Activated naive CD4-positive, alpha-beta T cell treated with anti-CD3 and anti-CD28 coated beads, Interleukin-2, amount 50 U/mL, for 72 hours (primary cell): ENCODE measurements at places on chromosomes 7 and 10. TPM values are rescaled to one million over a fixed set of nuclear protein-coding genes. Genes with fewer than 3 reads are reported as not detected.
A peak's percentile ranks its signal among the peaks of the same experiment; 100 is the strongest.

GRCh38 chr7:5232874-5233273, 42.8 kb downstream of the WIPI2 start:
- no peak for DNase-seq

Gene MUC12
- total RNA-seq = 0.34 TPM

GRCh38 chr7:101878938-101879337, 61.5 kb downstream of the CUX1 start:
- DNase-seq = no peak

GRCh38 chr10:6048281-6049030, 13.7 kb downstream of the IL2RA start:
- DNase-seq = peak; percentile 45

DNA sequence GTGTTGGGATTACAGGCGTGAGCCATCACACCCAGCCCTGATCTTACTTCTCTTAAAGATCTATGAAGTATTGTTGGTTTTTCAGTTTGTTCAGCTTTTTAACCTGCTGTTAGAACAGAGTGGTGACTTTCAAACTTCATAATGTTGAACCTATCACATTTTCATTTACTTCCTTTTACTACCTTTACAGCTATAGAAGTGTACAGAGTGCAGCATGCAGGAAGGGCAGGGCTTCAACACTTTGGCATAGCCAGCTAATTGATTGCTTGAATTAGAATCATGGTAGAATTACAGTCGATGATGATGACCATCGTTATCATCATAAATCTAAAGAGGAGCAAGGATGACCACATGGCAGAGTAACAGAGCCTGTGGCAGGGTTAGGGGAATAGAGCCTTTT, 55.5 kb downstream of the AOAH start:
- no peak for DNase-seq

DNA sequence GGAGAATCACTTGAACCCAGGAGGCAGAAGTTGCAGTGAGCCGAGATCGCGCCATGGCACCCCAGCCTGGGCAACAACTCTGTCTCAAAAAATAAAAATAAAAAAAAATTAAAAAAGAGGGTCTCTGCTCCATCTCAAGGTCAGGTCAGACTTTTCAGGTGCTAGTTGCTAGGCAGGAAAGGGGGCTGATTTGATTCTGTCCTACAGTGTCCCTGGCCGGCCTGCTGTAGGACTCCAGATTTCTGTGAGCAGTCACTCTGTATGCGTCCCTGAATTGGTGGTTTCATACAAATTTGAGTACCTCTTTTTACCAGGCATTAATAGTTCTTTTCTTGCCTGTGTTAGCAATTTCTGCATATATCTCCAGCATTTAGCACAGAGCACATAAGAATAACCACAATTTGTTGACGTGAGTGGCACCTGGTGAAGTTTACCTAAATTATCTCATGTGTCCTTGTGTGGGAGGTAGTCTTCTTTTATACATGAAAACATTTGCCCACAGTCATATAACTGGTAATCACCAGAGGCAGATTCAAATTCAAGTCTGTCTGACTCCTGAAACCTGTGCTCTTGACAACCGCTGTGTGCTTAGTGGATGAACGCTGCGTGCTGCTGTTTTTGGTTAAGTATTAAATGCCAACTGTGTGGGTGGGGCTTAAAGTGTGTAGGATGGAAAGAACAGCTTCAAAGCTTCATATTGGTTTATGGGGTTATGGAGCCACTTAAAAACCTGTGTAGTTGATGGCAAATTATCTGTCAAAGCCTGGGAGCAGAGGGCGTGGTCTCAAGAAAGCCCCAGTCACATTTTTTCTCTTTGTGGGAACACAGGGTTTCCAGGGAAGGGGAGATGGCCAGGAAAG, 3.2 kb upstream of the ZNF775 start:
- DNase-seq = no peak

Gene IGFBP3
- not detected for total RNA-seq

Gene BAMBI
- not detected for total RNA-seq

DNA sequence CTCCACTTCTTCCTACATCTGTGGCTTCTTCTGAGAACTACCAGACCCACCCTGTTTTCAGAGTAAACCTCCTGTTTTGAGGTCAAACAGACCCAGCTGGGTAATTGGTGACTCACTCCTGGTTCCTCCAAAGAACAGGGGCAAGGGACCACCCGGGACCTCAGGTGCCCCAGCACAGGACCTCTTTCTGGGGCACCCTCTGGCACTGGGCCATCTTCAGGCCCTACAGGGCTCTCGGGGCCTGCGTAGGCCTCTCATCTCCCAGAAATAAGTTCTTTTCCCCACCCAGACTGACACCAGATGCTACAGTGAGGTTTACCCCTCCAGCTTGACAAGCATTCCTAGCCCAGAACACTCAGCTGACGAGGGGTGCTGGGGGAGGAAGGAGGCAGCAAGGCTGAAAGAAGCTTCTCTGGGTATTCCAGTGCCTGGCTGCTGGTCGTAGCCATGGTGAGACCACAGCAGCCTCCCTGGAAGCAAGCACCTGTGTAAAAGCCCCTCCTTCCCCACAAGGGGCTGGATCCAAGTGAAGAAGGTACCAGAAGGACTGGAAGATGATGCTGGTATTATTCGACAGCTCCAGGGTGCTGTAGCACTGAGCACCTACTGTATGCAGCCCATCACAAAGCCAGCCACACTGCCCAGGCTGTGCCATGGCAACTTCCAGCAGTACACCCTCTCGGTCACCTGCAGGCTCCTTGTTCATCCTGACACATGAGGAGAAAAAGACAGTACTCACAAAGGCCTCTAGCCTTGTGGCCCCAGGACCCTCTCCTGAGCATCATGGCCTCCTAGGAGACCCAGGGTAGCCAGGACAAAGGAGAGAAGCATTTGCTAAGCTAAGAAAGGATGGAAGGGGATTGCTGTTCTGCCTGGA, 47.4 kb downstream of the ALOX5 start:
- DNase-seq = no peak

DNA sequence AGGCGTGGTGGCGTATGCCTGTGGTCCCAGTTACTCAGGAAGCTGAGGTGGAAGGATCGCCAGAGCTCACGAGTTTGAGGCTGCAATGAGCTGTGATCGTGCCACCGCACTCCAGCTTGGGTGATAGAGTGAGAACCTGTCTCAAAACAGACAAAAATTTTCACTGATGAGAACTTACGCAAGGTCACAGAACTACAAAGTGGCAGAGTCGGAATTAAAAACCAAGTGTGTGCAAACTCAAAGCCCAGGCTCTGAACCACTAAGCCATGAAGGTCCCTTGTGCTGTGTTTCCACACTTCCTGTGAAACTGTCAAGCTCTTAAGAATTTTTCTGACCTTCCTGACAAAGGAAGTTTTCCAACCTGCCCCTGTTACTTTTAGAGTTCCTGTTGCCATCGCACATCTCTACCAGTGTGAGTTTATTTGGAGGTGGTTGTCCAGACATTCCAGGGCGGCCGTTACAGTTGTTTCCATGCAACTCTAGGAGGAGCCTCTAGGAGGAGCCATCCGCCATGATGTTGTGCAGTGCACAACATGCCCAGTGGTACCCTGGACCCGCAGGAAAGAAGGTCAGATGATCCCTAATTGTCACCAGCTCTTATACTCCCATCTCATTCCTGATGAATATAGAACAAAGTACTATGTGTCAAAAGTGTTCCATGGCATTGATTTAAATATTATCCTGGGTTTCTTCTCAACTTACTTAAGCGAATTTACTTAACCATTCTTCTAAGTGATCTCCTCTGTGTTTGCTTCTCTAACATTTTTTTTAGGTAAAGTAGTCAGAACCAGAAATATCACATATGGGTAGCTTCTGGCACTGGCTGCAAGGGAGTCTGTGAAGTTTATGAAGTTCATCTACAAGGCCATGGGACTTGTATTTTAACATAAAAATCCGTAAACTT, 49.0 kb upstream of the LYZL1 start:
- DNase-seq = no peak

Gene METTL27
- total RNA-seq = 0.50 TPM

Gene PRKCQ
- 27.5 TPM for total RNA-seq

DNA sequence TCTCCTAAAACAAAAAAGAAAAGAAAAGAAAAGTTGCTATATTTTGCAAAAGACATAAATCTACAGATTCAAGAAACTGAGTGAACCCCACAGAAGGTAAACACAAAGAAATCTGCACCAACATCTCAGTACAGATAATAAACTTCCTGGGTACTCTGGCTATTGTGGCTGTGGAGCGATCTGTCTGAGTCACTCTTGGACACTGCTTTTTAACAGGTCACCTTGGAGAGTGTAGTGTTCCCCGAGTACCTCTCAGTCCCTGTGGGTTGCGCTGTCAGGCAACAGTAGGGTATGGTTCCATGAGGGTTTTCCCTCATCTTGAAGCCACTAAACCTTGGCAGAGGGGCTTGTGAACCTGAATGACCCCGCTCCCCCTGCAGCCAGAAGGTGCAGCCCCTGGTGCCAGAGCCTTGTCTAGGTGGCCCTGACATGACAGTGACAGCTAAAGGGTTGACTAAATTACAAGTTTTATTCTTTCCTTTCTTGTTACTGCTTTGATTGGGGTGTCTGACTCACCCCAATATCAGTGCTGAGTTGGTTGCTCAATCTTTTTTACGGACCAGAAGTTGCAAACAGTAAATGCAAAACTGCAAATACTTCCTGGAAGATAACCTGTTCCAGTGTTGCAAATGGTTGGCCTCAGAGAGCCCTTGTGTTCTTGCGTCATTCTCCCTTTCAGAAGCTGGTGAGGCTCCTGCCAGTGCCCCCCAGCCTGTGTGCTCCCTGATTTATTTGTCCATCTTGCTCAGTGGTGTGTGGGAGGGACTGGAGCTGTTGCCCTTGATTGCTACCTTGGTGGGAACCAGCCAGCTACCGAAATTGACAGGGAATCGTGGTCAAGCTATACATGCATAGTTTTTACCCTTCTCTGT, 30.6 kb downstream of the POR start:
- DNase-seq = no peak

DNA sequence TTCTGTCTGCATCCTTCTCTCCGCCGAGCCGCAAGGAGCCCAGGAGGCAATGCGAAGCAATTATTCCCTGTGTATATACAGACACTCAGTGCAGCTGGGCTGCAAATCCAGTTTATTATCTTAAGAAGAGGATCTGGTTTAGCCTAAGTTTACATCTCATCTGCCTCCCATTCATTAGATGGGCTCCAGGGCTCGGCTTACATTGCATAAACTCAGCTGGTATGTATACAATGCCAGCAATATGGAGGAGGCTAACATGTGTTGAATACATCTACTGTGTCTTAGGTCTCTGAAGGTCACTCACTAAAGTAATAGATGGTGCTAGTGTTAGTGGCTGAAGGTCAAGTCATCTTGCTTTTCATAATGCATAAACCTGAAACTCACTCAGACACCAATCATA, 996.8 kb downstream of the KCNMA1 start:
- no peak for DNase-seq

Gene VWA2
- not detected for total RNA-seq

- DNase-seq = no peak
These were observed 11.0 kb downstream of the PSD start for GRCh38 chr10:102407425-102408130.

DNA sequence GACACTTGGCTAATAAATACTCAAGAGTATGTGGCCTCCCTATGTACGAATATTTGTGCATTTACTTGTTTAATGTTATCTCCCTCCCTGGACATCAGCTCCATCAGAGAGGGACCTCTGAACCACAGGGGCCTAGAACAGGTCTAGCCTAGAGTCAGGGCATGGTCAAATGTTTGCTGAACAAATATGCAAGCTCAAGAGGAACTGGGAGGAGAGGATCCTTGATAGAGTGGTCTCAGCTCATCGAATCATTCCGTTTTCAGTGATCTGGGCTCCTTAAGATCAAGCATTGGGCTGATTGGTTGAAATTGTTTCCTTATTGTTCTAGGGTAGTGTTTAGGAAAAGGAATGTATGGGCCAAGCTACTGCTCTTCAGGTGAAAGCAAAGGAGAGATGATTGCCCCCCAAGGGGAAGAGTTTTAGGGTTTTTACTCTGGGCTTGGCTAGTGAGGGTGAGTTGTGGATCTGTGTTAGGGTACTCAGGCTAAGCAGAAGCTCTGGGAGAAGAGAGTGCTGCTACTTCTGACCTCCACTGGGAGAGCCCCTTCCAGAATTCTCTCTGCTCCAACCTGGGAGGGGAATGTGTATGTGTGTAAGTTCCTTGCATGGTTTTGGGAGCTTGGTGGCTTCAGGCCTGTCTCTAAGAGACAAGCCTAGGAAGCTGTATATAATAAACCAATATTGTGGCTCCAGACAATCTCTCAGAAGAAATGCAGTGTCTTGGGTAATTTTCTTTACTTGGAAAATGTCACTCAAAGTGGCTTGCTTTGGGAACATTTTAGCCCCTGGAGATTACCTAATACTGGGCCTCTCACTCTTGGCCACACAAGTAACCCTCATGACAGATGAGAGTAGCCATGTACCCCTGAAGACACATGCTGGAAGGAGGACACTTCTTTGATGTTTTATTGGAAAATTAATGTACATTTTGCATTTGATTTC, 110.0 kb downstream of the EMX2 start:
- DNase-seq = no peak

- DNase-seq = no peak
These were observed 1.2 kb downstream of the GATA3 start for GRCh38 chr10:8055420-8056349.

DNA sequence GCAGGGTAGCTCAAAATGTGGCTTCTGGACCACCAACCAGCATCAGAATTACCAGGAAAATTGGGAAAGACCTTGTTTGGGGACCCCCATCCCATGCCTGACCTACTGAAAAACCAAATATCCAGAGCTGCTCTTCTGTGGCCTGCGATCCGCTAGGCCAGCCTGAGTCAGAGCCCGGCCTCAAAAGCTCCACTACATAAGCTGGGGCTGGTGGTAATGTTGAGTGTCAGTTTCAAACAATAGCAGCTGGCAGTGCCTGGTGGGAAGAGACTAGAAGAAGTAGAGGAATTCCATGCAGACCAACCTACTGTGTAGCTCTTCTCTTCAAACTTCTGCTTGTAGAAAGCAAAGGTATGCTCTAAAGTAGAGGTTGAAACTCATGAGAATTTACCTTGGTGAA, 52.0 kb downstream of the KLRG2 start:
- DNase-seq = no peak

DNA sequence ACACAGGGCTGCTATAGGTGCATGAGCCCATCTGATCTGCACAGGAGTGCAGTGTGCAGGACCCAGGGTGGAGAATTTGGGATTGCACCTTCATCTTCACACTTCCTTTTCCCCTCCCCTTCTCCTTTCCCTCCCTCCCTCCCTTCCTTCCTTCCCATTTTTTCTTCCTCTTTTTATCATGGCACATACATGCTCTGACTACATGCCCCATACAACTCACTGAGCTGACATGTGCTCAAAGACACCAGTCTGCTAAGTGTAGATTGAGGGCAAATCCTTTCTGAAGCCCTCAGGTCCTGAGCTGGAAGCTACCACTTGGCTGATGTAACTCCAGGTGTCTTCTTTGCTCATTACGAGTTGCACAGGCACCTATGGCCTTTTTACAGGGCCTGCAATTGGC, 365.3 kb upstream of the ZNF32 start:
- DNase-seq = no peak
